ENCODE measurements at places on chromosomes 7 and 10.
A peak's percentile ranks its signal among the peaks of the same experiment; 100 is the strongest.

GRCh38 chr10:69660296-69660695, 30.2 kb downstream of the FAM241B start:
- DNase-seq, result no peak

DNA sequence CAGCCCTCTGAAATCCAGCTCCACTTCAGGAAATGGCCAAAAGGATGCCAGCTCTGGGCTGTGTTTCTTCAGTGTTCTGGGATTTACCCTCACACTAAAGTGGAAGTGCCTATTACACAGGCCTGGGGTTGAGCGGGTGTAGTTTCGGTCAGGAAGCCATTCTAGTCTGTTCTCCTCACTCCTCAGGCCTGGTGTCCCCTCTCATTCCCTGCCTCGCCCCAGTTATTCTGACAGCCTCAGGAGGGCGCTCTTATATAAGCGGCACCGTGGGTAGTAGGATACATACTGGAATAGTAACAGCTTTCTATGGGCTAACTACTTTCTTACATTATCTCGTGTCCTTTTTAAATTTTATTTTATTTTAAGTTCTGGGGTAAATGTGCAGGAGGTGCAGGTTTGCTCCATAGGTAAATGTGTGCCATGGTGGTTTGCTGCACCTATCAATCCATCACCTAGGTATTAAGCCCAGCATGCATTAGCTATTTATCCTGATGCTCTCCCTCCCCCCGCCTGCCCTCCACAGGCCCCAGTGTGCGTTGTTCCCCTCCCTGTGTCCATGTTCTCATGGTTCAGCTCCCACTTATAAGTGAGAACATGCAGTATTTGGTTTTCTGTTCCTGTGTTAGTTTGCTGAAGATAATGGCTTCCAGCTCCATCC, 12.2 kb upstream of the LGI1 start:
- DNase-seq, result no peak

DNA sequence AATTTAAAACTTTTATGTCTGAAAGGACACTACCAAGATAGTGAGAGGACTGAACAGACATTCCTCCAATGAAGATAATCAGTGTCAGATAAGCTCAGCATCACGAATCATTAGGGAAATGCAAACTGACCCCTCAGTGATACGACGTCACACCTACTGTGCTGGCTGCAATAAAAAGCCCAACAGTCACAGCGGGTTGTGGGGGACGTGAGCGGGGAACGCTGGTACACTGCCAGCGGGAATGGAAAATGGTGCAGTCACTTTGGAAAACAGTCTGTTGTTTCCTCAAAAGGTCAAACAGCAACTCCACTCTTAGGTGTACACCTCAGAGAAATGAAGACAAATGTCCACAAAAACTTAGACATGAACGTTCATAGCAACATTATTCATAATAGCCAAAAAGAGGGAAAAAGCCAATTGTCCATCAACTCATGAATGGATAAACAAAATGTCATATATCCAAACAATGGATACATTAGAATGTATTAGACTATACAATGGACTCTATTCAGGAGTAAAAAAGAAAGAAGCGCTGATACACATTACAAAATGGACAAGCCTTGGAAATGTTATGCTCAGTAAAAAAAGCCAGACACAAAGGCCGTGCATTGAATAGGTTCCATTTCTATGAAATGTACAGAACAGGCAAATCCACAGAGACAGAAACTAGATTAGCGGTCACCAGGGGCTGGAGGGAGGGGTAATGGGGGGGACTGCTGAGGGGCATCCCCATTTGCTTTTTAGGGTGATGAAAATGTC, 2.4 kb upstream of the ECHS1 start:
- DNase-seq, result no peak

GRCh38 chr10:21497177-21497807, 28.2 kb downstream of the SKIDA1 start:
- DNase-seq, result peak; percentile 92

GRCh38 chr7:76064208-76064970, 16.5 kb downstream of the MDH2 start:
- no peak for DNase-seq

DNA sequence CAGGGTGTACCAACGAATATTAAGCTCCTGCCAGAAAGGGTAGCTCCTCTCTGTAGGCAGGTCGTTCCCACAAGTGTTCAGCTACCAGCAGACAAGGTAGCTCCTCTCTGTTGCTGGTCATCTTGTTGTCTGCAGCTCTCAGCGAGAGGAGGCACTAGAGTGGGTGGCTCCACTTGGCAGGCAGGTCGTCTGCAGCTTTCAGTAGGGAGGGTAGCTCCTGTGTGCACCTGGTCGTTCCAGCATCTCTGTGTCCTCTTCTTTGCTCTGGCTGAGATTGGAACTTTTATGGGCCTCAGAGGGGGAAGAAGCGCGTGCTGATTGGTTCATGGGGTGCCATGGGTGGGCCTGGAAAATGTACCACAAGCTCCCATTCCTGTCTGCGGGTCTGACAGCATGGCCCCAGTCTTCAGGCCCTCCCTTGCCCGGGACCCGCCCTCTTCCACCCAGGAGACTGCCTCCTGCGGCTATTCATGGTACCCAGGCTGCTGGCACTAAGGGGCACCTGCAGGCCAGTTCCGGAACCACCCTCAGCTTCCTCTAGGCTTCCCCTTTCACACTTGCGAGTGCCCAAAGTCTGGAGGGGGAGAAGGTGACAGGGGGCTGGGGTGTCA, 63.9 kb upstream of the CACNA2D1 start:
- DNase-seq, result no peak

DNA sequence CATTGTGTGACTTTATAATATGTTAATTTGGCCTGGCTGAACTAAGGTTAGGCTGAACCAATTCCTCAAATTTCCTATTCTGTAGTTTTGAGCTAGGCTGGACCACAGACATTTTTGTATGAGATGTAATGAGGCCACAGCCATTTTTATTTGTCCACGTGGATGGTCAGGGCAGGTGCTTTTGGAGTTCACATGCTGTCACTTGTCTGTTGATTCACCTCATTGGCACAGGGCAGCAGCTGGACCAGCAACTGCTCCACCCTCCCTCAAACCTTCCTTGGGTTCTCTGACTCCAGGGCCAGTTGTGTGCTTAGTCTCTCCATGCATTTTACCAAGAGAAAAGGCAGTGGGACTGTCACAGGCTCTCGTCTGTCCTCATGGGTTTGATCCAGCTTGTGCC, 76.1 kb upstream of the NPS start:
- DNase-seq, result no peak

GRCh38 chr7:51288896-51289622, 27.6 kb downstream of the COBL start:
- no peak for DNase-seq

GRCh38 chr10:68135922-68136792, 26.9 kb downstream of the MYPN start:
- DNase-seq, result peak; percentile 89

GRCh38 chr7:13724191-13724976, 265.1 kb downstream of the ETV1 start:
- DNase-seq, result no peak

GRCh38 chr7:102874166-102874829, 38.5 kb upstream of the LRRC17 start:
- peak; percentile 88 for DNase-seq

DNA sequence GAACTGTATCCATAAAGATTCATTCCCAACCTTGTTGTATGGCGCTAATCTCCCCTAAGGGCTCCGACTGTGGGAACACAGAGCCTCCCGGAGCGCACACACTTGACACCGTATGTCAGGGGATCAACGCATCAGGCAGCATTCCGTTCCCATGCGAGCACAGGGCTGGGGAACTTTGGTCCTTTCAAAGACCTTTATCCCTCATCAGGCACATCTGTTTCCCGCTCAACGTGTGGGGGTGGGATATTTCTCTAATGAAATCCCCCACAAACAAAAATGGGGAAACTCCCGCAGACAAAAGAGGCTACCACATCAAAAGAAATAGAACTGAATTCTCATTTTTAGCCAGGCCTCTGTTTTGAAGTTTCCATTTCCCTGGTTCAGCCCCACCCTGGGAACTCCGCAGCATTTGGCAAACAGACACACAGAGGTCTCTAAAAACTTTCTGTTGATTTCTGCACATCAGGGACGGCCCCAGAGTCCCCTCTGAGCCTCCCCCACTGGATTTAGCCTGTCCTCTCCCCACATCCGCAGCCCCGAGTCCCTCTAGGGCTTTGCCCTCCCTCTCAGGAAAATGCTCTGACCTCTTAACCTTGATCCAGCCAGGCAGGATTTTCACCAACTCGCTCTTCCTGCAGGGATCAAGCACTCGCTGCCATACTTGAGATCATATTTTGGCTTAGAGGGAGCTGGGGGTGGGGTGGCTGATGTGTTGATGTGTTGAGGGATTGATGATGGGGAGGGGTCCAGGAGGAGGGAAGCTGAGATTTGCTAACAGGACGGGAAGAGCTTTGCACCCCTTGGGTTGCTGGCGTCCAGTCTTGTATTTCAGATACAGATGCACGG, 6.6 kb downstream of the CPA5 start:
- no peak for DNase-seq

DNA sequence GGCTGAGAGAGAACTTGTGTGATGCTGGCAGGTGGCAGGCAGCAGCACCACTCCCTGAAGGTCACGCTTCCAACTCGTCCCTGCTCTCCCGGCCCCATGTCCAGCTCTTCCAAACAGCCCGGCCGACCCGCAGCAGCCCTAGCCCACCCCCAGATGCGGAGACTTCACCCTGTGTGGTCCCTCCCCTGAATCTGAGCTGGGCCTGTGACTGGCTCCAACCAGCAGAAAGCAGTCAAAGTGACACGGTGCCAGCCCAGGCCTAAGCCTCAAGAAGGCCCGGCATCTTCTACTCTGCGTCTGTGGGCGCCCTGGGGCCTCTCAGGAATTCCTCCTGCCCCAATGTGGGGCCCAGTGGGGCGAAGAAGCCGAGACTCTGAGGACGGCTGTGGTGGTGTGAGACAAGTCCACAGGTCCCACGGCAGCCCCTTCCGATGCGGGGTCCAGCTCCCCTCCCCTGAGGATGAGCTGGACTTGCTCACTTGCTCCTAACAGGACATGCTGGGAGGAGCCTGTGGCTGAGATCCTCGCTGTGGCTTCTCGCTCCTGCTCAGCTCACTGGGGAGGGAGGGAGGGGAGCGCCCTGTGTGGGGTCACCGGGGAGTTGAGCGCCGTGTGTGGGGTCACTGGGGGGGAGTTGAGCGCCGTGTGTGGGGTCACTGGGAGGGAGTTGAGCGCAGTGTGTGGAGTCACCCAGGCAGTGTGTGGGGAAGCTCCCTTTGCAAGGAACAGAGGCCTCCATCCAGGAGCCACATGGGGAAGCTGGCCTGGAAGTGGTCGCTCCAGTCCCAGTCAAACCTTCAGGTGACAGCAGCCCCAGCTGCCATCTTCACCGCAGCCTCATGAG, 9.5 kb downstream of the STK32C start:
- no peak for DNase-seq

GRCh38 chr7:70387217-70387616, 744.7 kb upstream of the GALNT17 start:
- DNase-seq, result no peak

DNA sequence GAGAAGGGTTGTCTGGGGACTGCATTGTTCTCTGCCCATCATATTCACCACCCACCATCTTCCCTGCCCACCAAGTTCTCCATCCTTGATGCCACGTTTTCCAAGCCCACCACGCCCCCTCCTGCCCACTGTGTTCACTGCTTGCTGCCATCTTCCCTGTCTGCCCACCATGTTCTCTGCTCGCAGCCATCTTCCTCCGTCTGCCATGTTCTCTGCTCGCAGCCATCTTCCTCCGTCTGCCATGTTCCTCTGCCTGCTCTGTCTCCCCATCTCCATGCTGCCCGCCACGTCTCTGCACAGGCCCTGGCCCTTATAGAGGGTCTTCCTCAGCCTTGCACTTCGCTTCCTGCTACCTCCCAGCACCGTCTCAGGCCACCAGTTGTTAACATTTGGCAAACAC, 30.0 kb upstream of the ZNF32 start:
- no peak for DNase-seq

DNA sequence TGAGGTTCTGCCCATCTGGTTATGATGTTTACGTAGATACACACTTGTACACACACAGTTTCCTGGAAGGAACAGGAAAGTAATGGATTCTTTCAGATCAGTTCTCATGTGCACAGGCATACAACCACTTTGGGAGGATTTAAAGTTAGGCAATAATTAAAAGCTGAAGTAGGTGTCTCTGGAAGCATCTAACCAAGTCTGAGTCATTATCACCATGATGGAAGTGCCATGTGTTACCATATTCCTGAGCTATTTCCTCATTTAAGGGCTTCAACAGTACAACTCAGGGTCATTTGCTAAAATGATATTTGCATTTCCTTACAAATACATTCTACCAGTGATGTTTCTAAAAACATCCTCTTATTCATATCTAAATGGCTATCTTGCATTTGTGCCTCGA, 41.4 kb upstream of the BET1 start:
- no peak for DNase-seq

DNA sequence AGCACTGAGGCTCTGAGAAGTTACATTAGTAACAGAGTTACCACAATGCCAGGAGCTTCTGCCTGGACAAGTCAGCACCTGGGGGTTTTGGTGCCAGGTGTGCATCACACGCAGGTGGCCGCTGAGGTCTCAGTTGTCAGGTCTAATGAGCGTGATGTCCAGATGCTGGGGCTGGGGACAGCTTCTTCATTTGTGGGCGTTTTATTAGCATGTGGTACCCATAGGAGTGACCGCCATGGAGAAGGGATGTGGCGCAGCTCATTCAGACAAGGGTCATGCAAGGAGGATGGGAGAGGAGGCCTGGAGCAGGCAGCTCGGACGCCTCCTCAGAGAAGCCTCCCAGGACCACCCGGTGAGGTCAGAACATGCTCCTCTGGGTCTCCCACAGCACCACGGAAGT, 27.8 kb downstream of the FAM241B start:
- DNase-seq, result no peak

DNA sequence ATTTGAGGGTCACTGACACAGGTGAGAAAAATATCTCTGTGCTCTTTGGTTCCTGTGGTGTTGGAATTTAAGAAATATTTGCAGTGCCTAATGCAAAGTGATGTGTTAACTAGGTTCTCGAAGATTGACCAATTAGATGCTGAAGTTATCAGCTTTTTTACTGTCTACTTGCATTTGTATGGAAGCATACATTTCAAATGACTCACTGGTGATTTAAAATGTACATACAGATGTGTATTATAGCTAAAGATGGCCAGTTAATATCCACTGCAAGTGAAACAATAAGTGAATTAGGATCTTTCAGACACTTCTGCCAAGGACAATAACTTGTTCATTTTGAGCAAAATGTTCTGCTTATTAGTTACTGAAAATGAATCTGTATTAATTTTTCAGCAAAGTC, 205.0 kb downstream of the FANK1 start:
- DNase-seq, result no peak

DNA sequence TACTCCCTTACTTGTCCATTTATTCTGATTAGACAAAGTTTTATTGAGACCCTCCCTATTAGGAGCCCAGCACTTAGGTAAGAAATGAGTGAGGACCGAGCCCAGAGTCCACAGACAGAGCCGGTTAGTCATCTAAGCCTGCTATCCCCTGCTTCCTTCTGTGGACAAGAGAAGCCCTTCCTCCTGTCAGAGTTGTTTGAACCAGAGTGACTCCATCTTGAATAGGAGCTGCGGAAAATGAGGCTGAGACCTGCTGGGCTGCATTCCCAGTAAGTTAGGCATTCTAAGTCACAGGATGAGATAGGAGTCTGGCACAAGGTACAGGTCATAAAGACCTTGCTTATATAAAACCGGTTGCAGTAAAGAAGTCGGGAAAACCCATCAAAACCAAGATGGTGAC, 109.1 kb downstream of the CPXM2 start:
- DNase-seq, result no peak
